ENCODE measurements at places on chromosomes 4 and X.

DNA sequence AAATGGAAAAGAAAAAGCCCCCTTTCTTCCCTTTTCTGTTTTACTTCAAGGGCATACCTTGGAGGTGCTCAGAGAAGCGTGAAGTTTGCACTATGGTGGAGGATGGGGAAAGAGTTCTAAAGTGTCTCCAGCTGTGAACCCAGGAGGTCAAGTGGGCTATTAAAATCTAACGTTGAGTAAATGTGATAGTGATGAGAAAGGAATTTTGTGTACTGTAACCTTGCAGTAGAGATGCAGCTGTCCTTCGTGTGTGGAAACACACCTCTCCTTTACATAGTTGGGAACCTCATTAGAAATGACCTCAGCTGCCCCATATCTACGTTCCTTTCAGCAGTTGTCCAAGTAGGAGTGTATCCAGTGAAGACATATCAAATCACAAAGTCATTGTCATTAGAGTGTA is 26.5 kb downstream of the ADH5 start:
- no peak for DNase-seq

DNA sequence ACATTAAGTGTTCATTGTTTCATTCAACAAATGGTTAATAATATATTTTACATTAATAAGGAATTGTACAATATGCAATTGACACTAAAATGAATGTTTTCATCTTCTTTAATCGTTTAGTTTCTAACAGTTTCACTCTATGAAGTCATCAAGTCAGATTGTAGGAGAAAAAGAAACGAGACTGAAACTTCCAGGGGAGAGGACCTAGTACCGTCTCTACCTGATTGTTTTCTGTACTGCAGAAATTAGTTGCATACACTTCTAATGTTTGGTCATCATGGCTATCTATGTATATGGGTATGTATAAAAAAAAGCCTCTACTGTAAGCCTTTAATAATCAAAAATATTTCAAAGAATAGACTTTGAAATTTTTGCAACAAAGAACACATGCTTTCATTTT is 1350.9 kb downstream of the ARAP2 start:
- no peak for DNase-seq

DNA sequence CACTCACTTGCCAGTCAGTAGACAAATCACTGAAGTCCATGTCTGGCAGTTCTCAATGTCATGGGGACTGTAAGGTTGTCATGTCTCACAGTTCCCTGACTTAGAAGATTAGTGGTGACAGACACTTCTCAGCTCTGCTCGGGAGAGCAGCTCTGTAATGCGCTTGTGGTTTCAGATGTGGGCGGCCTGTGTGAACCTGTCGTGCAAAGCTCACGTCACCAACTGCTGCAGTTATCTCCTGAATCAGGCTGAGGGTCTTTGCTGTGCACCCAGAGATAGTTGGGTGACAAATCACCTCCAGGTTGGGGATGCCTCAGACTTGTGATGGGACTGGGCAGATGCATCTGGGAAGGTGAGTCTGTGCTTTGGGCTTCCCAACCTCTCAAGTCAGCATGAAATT is at the start of gene IL9R:
Gene IL9R (plus strand): TSS at position 261 of the 400 bp plus-strand sequence. CDS start 64 bp downstream, at position 325.
- DNase-seq: no peak

GRCh38 chrX:70998411-70999027 is 67.6 kb upstream of the SLC7A3 start:
- peak; percentile 89 for DNase-seq

- peak; percentile 16 for DNase-seq
Observed at GRCh38 chrX:34655501-34656455, 1.3 kb downstream of the TMEM47 start.

- peak; percentile 78 for DNase-seq
Observed at GRCh38 chr4:82372517-82373485, 990 bp downstream of the HNRNPD start.

Data from lung (tissue), 17 donors.